T-helper 2 cell (primary cell): ENCODE measurements at places on chromosomes 5 and 9.

GRCh38 chr5:97658116-97658900 is 475.3 kb upstream of the RIOK2 start:
- no peak for DNase-seq

DNA sequence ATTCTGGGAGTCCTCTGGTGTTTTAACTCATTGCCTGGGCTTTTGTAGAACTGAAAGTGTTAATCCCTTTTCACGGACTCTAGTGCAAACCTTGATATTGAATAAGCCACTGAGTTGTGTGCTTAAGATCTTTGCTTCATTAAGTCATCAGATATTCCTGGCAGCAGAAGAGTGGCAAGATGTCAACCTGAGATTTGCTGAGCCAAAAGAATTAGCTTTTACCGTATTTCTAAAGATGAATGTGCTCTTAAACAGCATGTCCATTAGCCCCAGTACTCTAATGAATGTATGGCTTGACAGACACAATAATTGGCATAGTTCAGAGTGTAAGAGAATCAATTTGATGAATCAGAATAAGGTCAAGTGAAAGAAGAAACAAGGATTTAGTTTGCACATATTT is 87.2 kb upstream of the CDH6 start:
- no peak for DNase-seq

DNA sequence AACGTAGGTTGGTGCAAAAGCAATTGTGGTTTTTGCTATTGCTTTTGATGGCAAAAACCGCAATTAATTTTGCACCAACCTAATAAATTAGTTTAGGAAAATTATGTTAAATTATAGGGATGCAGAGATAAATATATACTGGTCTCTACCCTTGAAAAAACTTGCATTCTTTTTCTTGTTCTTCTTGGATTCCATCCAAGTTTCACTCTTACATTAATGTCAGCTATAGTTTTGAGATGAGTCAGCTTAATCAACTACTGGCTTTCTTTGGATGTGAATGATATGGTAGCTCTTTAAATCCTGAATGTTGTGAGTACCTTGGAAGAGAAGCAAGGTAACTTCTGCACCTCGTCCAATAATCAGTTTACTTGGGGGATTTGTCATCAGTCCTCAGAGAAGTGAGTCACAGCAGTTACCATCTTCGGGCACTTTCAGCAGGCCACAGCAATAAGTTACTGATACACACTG is 549.0 kb upstream of the ZNF608 start:
- DNase-seq = peak; percentile 8

DNA sequence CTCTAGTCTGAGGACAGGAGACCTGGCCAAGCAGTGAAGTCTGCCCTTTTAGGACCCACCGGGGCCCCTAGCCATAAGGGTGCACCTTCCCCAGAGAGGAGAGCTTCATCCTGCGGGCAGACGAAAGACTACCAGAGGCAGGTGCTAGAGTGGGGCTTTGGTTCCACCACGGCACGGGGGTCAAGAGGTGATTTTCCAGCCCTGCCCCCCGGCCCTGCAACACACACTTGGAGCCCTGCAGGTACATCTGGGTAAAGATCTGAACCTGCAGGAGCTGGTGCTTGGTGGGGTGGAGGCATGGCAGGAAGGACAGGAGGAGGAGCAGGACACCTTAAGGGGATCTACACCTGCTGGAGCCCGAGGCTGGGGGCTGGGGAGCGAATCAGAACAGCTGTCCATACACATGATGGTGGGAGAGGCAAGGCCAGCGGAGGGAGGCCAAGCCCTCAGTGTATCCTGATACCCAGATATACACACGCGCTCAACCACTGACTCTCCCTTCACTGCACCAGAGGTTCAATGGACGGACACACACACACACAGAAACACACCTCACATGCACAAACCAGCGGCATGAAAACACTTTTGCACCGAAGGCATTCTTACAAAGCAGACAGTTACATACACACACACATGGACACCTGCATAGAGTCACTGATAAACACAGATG is 98.4 kb upstream of the MVB12B start:
- DNase-seq = no peak
